ENCODE measurements at places on chromosomes 11 and 22.

- DNase-seq, result no peak
Observed at GRCh38 chr11:128720522-128720985, 26.7 kb downstream of the FLI1 start.

DNA sequence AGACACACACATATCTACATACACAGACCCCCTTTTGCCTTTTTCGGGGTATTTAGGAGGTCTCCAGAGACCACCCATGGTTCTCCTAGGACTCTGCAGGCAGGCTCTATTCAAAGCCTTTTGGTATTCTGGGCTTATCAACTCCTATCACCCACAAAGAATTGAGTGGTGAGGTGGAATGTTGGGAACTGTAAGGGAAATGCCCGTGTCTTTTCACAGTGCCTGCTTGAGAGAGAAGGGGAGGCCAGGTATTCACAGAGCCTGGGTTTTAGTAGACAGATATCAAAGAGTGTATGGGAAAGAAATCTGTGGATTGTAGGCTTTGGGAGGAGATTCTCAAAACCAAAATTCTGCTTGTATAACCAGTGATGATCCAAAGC is 44.0 kb upstream of the CSNK2A3 start:
- DNase-seq, result no peak

DNA sequence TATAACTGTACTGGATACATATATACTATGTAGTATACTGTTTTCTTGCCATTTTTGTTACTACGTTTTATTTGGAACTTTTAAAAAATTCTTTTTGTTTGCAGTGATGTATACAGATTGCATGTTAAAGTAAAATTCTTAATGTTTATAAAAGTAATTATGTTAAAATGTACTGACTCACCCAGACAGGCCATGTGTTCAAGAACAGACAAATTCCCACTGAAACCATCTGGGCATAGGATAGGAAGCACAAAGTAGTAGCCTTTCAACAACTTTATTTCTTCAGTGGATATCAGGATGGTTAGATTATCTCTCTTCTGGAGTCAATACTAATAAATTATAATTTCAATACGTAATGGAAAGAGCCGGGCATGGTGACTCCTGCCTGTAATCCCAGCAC is 19.8 kb downstream of the PRMT3 start:
- no peak for DNase-seq

- DNase-seq, result no peak
Observed at GRCh38 chr11:68695531-68695930, 11.2 kb downstream of the GAL start.

- no peak for DNase-seq
Observed at GRCh38 chr11:86449993-86450629, 75.4 kb downstream of the CCDC81 start.

GRCh38 chr22:43493297-43493696 is 81.5 kb downstream of the MPPED1 start:
- DNase-seq, result no peak

GRCh38 chr22:44277386-44278135 is 35.2 kb downstream of the SHISAL1 start:
- no peak for DNase-seq

DNA sequence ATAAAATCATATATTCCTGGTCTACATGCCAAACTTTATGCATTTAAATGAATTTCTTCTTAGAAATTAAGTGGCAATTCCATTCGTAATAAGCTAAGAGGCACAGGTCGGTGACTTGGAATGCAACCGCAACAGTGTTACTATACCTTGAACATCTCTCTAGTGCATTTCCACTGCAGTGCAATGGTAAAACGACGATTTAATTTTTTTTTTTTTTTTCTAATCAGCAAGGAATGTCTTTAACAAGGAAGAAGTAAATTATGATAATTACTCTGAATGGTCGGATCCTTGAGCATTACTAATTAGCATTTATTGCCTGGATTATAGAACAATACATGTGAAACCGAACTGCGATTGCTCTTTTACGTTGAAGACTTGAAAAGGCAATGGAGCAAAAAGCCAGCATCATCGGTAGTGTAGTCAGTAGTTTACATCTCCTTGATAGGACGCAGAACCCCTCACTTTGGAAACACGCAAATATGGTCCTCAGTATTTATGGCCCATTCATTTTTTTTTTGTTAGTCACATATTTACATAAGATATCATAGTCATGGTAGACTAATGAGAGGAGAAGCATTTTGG is 20.2 kb downstream of the BLID start:
- no peak for DNase-seq

- no peak for DNase-seq
Observed at GRCh38 chr11:113177671-113178070, 136.7 kb upstream of the TTC12 start.

GRCh38 chr22:41976961-41977566 is 7.8 kb downstream of the SEPTIN3 start:
- DNase-seq, result no peak
